ENCODE measurements at places on chromosomes 7 and 10.

GRCh38 chr10:29131952-29132547 lies 156.8 kb upstream of the LYZL1 start:
- peak; percentile 67 for DNase-seq

DNA sequence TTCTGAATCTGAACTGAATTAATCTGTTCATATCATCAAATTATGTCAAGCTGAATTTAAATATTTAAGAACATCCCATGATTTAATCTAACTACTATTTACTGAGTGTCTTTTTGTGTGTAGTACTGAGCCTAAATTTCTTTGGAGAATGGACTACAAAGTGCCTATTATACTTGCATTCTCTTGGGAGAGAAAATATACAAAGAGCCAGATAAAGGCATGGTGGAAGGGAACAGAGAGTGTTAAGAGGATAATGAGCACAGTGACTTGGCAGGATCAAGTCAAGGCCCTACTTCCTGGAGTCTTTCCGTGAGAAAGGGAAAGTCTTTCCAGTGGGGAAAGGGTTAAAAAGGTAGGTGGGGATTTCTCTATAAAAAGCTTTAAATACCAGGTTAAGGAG lies 15.0 kb downstream of the TNKS2 start:
- no peak for DNase-seq

GRCh38 chr7:135620980-135621850 lies 41.1 kb upstream of the STMP1 start:
- DNase-seq: peak; percentile 79

- DNase-seq: no peak
These were observed 613.8 kb downstream of the ZWINT start for GRCh38 chr10:55747244-55747643.

- no peak for DNase-seq
These were observed 49.7 kb downstream of the MICALL2 start for GRCh38 chr7:1409555-1409954.

DNA sequence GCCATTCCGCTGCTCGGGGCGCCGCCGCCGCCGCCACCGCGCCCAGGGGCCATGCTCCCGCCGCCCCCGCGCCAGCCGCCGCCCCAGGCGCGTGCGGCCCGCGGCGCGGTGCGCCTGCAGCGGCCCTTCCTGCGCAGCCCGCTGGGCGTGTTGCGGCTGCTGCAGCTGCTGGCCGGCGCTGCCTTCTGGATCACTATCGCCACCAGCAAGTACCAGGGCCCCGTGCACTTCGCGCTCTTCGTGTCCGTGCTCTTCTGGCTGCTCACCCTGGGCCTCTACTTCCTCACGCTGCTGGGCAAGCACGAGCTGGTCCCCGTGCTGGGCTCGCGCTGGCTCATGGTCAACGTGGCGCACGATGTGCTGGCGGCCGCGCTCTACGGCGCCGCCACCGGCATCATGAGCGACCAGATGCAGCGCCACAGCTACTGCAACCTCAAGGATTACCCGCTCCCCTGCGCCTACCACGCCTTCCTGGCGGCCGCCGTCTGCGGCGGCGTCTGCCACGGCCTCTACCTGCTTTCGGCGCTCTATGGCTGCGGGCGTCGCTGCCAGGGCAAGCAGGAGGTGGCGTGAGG lies 383 bp downstream of the MARVELD1 start:
- peak; percentile 54 for DNase-seq

DNA sequence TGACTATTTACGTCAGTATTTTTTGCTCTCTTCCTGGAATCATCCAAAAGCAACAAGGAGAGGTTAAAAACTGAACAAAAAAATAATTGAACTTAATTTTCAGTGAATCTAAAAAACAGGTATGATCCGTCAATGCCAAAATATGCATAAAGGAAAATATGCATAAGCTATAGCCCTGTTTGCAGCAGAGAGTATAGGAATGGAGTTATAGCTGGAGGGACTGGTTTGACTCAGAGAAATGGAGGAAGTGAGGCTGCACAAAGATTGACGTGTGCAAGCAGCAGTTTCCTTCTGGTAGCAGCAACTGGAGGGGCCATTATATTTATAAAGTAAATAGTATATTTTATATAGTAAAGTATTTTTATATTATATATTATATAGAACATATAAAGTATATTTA lies 37.1 kb downstream of the GNG11 start:
- DNase-seq: no peak

GRCh38 chr7:135248546-135248945 lies 14.9 kb downstream of the STRA8 start:
- DNase-seq: no peak

DNA sequence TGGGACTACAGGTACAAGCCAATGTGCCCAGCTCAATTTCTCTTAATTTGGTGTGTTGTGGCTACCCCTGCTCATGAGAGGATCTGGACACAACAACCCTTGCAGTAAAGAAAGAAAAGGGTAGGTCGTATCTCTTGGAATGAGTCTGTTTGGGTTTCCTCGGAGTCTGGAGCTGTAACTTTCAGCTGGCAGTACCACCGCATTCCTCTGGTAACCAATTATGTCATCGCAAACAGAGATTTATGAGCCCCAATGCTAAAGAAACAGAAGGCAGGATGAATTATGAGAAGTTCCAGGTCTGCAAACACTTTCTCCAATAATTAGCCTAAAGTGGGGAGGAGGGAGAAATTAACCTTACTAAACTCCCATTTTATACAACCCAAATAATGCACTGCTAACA lies 186.6 kb upstream of the NRP1 start:
- DNase-seq: no peak

- no peak for DNase-seq
These were observed 13.5 kb downstream of the ASL start for GRCh38 chr7:66088861-66089838.

DNA sequence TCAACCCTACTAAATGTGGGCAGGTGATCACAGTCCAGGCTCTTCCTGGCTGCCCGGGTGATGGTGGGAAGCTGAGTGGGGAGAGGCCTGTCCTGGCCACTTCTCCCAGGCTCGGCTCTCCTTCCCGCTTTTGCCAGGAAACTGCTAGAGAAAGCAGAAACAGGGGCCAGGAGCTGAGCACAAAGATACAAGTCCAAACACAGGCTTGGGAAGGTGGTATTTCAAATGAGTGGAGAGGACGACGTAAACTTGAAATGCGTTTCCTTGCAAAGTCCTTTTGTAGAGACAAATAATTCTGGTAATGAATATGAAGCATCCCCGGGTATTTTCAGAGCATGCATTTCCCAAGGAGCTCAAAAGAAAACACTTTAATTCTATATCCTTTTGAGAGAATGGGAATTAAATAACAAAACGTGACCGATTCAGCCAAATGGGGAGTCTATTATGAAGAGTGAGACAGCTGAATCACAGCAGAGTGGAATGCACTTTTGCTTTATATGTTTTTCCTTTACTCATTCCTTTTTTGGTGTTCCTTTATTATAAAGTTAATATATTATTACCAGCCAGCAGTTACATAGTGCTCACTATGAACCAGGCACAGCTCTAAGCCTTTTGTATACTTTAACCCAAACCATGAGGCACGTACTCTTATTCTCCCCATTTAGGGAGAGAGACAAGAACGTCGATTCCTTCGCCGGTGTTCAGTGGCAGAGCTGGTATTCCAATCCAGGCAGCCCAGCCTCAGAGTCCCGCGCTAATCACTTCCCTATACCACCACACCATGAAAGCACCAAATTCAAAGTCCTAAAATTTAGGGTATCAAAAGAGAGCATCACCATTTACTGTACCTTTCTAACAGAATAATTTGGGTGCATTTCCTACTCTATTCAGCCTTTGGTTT lies 218.2 kb upstream of the KLF14 start:
- no peak for DNase-seq

DNA sequence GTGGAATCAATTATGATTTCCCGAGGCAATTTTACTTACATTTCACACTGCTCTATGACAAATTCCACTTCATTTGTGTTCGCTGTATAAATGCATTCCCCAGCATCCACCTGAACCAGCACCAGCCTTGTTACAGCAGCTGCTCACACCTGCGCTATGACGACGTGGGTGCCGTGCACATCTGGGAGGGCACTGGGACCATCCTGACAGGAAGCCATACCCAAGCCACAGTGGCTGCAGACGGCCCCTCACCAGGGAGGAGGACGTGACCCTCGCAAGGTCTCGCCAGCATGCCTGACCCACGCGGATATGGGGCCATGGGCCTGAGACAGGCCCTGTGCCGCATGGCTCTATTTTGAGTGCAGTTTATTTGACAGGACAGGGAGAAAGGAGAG lies 201.3 kb downstream of the MAD1L1 start:
- no peak for DNase-seq
